ENCODE measurements at places on chromosomes 1 and 21.

GRCh38 chr1:179709841-179710329 lies 33.2 kb upstream of the FAM163A start:
- no peak for DNase-seq

DNA sequence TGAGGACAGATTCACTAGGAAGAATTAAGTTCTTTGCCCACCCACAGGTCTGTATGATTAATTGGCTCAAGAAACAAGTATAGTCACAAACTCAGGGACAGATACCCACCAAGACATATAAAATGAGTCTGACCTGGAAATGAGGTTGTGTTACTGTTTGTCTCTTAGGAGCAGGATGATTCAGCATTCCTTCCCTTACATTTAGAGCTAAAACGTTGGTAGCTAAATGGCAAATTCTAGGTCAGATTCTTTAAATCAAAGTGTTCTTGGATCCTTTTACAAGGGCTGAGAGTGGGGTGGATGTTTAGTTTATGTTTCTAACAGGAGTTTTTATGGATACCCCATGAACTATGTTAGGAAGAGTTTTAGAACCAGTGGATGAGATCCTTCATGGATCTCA lies 4.7 kb downstream of the RIMKLA start:
- DNase-seq = no peak

DNA sequence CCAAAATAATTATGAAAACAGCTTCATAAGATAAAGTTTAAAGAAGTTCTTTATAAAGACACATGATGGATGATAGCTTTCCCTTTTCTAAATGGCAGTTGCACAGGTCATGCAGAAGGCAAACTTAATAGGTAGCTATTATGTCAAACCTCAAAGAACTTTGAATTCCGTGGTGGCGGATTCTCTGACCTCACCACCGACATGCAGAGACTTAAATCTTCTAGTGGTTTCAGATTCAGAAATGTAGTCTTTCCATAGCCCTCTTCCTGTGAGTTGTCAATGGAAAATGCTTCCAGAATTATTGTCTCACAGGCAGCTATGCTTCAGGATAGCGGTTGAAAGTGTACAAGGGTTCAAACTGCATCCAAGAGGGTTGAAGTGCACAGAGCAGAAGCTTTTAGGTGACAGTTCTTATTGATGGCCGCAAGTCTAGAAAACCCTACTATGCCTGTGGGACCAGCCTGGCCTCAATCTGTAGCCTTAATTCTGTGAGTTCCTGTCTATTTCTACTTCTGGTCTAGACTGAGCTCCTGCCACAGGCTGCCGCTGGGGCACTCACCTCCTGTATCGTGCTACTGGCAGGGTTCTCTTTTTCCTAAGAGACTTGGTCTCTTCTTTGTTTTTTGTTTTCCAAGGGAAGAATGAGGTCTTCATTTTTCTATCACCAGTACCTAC lies 117.0 kb upstream of the ERRFI1 start:
- no peak for DNase-seq

- DNase-seq = peak; percentile 10
Observed at GRCh38 chr1:227888404-227889046, 59.2 kb downstream of the WNT9A start.

All from ovary (tissue), 10 donors.